ENCODE measurements at places on chromosomes 4 and X.

- DNase-seq: no peak
These were observed 93.6 kb upstream of the FTHL17 start for GRCh38 chrX:31165241-31166035.

DNA sequence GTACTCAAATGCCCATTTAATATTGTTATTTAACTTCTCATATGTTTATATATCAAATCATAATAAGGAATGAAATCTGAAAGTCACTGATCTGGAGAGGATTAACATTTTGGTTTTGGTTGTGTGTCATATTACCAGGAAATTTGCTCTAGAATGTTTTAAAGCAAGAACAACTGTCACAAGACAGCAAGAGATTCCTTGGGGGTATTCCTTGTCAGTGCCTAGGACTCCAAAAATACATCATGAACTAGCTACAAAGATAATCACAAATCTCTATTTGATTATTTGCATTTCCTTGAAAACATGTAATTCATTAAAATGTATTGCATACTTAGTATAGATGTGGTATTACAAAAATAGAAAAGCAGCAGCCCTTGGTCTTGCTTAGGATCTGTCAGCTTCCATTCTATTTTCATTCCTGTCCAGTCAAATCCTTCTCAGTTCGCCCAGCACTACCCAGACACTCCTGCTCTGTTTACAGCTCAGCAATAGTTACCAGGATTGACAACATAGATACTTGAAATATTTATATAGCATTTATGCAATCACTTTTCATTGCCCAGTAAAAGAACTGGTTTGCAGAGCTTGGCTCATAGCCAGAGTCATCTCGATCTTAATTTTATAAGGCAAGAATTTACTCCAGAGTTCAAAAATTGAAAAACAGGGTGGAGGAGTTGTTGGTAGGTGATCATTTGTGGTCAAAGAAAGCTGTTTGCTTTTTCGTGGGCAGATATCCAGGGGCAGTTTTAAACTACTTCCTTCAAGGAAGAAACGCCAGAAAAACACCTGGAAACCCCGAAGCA lies 9.2 kb upstream of the BMP3 start:
- DNase-seq: no peak

DNA sequence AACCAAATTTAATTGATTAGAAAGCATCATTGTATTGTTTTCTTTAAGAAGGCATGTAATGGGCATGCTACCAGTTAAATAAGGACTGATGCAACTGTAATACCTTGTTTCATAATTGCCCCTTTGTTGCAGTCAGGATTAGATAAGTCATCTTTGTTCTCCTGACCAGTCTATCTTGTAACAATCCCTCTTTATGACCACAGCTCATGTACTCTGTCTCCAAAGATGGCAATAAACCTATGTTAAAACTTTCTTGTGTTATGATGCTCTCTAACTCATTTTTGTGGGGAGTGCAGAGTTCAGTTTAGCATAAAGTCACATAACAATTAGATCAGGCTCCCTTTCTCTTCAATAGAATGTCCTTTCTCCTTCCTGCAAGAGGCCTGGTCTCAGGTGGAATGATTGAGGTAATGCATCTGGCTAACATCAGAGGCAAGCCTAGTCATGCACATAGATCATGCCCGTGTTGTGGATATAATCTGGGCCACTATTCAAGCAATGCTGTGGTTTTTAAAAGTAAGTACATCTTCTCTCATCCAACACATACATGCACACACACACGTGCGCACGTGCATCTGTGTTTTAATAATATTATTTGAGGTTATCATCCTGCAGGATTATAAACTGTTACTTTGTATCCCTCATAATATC lies 45.6 kb downstream of the TMEM154 start:
- DNase-seq: no peak

GRCh38 chr4:3372264-3372932 lies 69.4 kb upstream of the HGFAC start:
- no peak for DNase-seq

- no peak for DNase-seq
These were observed 65.9 kb downstream of the CLDN22 start for GRCh38 chr4:183254162-183254561.

- DNase-seq: no peak
These were observed 229.2 kb downstream of the SLC39A8 start for GRCh38 chr4:102116121-102116520.

DNA sequence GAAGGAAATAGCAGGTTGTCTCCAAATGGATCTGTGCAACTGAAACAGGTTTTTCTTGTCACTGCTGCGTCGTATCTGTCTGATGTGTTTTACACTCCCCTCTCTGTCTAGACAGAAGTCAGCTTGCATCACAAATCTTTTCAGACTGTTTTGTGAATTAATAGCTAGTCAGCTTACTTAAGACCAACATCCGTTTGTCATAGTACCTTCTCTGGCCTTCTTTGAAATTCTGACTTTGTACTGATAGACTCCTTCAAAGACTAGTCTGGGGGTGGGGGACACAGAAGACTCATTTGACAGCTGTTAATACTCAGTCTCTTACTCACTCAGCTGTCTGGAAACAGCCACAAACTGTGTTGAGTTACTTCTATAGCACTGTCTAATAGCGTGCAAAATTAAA lies 197.8 kb downstream of the PALLD start:
- no peak for DNase-seq

- no peak for DNase-seq
These were observed 54.5 kb downstream of the MID2 start for GRCh38 chrX:107880054-107880610.

DNA sequence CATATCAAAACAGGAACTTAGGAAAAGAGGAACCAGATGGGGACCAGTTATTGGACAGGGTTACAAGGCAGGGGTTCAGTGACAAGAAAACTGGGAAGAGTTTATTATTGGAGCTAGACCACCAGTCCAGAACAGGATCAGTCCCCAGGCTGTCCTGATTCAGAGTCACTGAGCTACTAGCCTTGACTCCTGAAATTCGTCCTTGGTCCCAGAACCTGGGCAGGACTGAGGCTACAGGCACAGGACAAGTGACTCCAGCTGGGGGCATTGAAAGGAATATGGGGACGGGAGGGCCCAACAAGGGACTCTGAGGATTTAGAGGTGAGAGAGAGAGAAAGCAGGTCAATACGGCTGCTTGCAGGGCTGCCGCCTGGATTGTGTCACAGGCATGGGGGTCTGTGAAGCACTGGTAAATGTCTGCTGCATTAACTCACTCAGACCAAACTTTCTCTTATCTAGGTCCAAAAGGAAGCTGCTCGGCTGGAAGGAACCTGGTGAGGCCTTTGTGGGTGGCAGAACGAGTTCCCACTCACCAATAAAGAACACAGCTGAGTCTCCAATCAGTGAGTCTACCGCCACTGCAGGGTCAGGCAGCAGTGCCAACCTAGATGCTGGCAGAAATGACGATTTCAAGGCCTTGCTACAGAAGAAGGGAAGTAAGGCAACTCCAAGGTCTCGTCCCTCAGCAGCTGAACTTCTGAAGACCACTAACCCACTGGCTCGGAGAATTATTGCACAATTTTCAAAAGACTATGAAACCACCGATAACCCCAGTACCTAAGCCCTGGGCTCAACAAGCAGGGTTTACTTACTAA lies 11.3 kb upstream of the RTL5 start:
- no peak for DNase-seq

- no peak for DNase-seq
These were observed 148.1 kb upstream of the FAM9B start for GRCh38 chrX:9182041-9182440.

DNA sequence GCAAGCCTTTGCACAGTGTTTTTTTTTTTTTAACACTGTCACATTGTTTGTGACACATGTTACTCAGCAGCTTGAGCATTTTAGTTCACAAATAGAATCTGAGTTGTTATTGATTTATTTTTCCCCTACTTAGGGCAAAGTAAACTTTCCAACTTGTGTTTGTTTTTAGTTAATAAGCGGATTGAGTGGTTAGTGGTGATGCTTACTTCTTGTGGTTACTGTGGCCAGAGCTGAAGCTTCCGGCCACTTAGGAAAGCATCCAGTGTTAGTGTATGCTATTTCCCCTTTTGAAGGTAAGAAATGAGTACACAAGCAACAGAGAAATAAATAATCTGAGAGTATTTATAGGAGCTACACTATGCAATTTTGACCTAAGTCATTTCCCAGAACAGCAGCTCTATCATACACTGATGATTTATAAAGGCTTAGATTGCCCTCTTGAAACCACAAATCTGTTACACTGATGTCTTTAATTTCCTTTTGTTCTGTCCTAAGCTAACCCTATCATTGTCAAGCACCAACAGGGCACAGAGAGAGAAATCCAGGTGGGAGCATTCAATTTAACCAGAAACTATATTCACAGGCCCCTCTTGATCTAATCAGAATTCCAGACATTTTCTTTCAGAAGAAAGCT lies 2464.6 kb downstream of the PCDH7 start:
- no peak for DNase-seq

GRCh38 chr4:17132226-17132625 lies 233.8 kb upstream of the LDB2 start:
- no peak for DNase-seq

- DNase-seq: no peak
These were observed 216.4 kb downstream of the CHIC2 start for GRCh38 chr4:53847965-53848364.

GRCh38 chr4:89249313-89249712 lies 58.3 kb downstream of the GPRIN3 start:
- no peak for DNase-seq

GRCh38 chr4:16721613-16722291 lies 176.7 kb downstream of the LDB2 start:
- no peak for DNase-seq

DNA sequence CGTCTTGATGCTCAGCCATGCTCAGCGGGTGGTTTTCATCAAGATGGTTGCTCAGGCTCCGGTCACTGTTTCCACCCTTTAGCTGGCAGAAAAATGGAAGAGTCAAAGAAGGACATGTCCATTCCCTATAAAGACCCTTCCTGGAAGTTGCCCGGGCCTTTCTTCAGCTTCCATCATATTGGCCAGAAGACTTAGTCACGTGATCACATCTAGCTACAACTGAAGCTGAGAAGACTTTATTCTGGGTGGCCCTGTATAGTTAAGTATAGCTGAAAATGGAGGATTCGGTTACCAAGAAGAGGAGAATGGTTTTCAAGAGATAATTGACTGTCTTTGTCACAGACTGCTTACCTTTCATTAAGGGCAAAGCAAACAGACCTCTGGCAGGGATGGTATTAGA lies 296.7 kb upstream of the CASK start:
- DNase-seq: no peak

DNA sequence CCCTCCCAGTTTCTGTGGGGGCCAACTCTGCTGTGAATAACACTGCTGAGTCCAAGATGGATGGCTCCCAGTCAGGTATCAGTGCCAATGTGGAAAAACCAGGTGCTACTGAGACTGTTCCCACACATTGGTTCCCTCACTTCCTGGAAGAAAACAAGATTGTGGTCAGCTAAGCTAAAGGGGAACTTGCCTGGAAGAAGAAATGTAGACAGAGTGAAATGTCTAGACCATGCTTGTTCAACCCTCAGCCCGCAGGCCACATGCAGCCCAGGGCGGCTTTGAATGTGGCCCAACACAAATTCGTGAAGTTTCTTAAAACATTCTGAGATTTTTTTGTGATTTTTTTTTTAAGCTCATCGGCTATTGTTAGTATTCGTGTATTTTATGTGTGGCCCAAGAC lies 28.6 kb upstream of the UTP14A start:
- no peak for DNase-seq

GRCh38 chr4:87258677-87259076 lies 38.3 kb upstream of the KLHL8 start:
- no peak for DNase-seq

GRCh38 chr4:142322996-142323395 lies 523.1 kb downstream of the INPP4B start:
- DNase-seq: no peak

DNA sequence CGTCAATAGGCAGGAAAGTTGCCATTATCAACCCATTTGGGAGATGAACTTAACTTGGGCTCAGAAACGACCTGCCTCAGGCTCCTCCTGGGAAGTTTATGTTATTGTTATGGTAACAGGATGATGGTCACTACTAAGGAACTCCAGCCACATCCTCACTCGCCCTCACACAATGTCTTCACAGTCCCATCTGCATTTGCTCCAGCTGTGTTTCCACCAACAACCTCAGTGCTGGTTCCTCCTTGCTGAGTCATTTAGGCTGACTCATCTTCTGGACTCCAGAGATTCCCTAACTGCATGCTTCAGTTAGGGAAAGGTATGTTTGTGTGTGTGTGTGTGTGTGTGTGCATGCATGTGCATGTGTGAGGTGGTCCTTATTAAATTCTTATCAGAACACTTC lies 293.4 kb upstream of the BOD1L1 start:
- no peak for DNase-seq

- DNase-seq: no peak
These were observed 45.4 kb upstream of the FTHL17 start for GRCh38 chrX:31117266-31117665.

DNA sequence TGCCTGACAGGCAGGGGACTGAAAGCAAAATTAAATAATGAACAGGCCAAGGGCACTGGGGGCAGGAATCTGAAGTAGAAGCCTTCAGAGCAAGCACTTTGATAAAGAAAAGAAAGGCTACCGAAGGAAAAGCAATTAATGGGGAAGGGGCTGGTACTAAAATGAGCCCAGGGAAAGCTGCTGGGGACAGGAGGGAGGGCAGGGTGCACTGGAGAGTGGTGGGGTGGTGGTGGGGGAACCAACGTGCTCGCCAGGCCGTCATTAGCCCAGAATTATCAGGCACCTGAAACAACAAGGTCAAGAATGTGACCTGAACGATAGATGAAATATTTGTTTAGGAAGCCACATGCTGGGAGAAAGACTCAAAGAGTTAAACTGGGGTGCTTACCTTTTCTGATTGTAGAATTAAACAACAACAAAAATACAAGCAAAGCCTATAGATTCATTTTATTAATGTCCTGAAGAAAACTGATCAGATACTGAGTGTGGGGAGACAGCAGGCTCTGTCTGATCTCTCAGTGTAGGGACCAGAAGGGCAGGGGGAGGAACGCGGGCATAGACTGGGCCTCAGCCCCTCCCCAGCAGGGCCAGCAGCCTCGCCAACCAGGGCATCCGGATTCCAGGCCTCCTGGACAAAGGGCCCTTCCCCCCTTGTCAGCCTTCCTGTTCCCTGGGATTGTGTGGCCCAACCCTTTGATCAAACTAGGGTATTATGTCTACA lies 239.7 kb upstream of the KLF3 start:
- no peak for DNase-seq

DNA sequence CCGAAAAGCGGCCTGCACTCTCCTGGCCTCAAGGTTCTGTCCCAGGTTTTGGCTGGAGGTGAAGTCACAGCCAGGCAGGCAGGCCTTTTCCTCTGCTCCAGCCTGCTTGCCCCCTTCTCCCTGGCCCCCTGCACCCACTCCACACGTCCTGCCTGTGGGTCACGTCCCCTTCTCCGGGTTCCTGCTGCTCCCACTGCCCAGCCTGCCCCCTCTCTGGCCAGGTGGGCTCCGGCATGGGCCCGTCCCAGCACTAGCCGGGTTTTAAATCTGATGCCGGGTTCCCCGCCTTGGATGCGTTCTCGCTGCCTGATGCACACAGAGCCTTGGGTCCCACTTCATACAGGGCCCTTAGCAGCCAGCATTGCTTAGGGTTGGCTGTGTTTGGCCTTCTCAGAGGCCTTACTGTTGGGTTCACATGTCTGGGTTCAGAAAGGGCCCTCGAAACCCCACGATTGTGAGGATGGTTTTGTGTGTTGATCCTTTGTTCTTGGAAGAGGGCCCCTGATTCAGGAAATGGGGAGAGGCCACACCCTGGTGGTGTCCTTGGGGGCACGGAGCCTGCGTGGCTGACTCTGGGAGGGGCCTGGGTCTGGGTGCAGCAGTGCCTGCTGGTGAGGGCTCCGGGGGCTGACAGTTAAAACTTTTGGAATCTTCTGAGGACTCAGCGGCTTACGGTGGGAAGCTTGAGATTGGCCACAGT lies 6.0 kb downstream of the CPZ start:
- DNase-seq: no peak

Measured in activated CD4-positive, alpha-beta T cell treated with anti-CD3 and anti-CD28 coated beads for 4 hours (primary cell).